ENCODE measurements at places on chromosomes 12 and 14. TPM values are rescaled to one million over a fixed set of nuclear protein-coding genes. Genes with fewer than 3 reads are reported as not detected.

RTL1 gene
- total RNA-seq: not detected

MIP gene
- total RNA-seq: not detected

SYCP3 gene
- total RNA-seq: not detected

CABP1 gene
- total RNA-seq: 0.88 TPM

RHEBL1 gene
- total RNA-seq: 0.78 TPM

IFNG-AS1 gene
- total RNA-seq: not detected

RCOR1 gene
- total RNA-seq: 13.1 TPM

OVCH1 gene
- 0.08 TPM for total RNA-seq

PLEKHG7 gene
- 0.13 TPM for total RNA-seq

ISM2 gene
- total RNA-seq: not detected

Data from epithelial cell of alveolus of lung (primary cell).